ENCODE measurements at places on chromosomes 16 and 17. TPM values are rescaled to one million over a fixed set of nuclear protein-coding genes. Genes with fewer than 3 reads are reported as not detected.

The MT3 gene
- total RNA-seq, result 0.40 TPM

The MLYCD gene
- 2.1 TPM for total RNA-seq

The SNX11 gene
- 27.8 TPM for total RNA-seq

The SLC5A10 gene
- 0.18 TPM for total RNA-seq

The TMEM208 gene
- 88.8 TPM for total RNA-seq

The MPP2 gene
- 1.7 TPM for total RNA-seq

The PTGES3L gene
- total RNA-seq, result 1.4 TPM
